ENCODE measurements at places on chromosomes 12 and 14.

DNA sequence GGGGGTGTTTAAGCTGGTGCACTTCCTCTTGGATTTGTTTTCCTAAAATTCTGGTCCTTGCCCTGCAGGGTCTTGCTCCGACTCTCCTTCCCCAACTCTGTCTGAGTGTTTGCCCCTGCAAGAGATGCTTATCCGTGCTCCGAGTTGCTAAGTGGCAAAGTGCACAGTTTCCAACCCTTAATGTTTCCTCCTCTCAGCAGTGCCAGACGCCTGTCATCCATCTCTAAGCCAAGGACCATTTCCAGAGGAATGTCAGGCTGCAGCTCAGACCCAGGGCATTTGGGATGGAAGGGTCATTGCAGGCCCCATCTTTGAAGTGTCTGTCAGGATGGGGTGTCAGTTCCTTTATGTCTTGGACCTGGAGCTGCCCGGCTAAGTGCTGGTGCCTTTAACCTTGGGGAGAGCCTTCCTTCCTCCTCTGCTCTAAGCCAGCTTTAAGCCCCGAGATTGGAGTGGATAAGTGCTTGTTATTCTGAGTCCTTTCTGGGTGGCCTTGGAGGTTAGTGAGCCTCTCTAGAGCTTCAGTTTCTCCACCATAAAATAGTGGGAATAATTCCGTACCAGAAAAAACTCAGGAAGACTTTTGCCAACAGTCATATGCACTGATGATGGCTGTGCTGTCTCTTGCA lies 15.0 kb downstream of the WNT5B start:
- DNase-seq = no peak

GRCh38 chr12:8065991-8066594 lies at the start of gene C3AR1:
C3AR1 (minus strand) TSS chr12:8066359; CDS start chr12:8060185, 6,174 bp downstream.
- peak; percentile 57 for DNase-seq

- DNase-seq = no peak
Observed at GRCh38 chr12:34397591-34398365, 375.5 kb downstream of the ALG10 start.

- no peak for DNase-seq
Observed at GRCh38 chr12:11067514-11067913, 5.4 kb upstream of the TAS2R46 start.

DNA sequence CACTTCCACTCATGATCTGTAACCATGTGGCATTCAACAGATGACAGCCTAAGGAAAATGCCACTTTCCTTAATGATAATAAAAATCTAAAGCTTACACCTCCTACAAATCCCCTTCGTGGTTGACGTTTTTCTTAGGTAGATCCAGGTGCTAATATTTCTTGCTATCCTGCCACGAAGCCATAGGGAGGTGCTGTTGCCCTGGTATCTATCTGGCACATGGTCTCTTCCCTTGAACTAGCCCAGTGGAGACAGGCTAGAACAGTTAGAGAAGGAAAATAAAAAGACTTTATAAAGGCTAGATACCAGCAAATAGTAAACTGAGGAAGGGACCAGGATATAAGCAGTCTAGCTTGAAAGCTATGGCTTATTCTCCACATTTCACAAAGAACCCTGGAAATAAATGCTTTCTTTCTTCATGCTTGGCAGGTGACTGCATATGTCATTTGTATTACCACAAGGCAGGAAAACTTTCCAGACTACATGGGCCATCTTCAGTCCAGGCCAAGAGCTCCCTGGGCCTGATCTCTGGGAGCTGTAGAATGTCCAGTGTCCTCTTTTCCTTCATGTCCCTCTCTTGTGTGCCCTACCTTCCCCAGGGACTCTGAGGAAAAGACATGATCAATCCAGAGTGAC lies 15.3 kb downstream of the SPIC start:
- no peak for DNase-seq

GRCh38 chr14:59630288-59630963 lies 53.8 kb upstream of the CCDC175 start:
- DNase-seq = no peak

- no peak for DNase-seq
Observed at GRCh38 chr14:36751920-36752319, 90.3 kb downstream of the PAX9 start.

GRCh38 chr14:93895023-93895604 lies 32.0 kb upstream of the FAM181A start:
- no peak for DNase-seq

- DNase-seq = no peak
Observed at GRCh38 chr12:103518899-103519298, 23.1 kb upstream of the C12orf42 start.

GRCh38 chr14:89954070-89955021 lies at the start of gene EFCAB11:
EFCAB11 (minus strand) TSS chr14:89954730; CDS start chr14:89954660, 70 bp downstream.
- peak; percentile 97 for DNase-seq

DNA sequence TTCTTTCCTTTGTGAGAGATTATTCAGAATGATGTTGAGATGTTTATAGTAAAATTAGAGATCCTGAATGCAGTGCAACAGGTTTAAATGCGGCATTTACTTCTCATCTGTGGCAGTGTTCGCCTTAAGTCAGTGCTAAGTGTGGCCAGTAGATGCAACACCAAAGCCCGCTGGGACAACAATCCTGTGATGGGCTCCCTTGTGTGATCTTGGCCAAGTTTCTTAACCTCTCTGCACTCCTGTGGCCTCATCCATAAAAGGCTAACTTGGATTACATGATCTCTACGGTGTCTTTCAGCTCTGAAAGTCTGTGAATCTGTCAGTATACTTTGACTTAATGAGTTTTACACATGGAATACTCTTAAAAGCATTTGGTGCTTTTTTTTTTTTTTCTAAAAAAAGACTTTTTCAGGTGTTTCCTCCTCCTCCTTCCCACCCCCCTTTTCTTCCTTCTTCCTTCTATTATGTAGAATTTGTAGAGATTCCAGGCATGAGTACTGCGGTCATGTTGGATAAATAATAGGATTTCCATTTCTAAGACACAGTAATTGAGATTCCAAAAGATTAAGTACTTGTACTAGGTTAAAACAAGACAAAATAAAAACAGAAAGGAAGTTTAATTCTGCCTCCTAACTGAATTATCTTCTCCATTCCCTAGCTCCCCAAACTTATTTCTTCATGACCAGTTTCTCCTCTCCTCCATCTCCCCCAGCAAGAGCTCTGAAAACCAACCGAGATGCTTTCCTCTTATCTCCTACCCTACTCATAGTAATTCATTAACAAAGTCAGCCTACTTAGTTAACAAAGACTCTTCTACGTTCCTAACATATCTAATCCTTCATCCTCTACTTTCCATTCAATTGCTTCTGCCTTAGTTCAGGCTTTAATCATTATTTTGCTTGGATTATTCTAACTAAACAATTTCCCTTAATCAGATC lies 42.2 kb upstream of the NAV3 start:
- DNase-seq = no peak

DNA sequence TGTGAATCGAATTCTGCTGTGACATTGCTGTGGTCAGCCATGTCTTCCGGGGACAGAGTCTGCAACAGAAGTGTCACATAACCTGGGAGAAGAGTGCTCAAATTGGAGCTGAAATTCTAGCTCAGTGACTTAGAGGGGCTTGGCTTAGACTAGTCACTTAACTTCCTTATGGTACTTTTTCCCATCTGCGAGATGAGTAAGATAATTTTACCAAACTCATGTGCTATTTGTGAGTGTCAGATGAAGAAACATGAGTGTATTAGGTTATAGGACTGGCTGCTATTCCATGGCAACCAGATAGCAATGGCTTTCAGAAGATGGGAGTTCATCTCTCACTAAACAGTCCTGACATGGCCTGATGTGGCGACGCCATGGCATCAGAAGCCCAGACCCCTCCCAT lies 104.1 kb downstream of the CHST11 start:
- no peak for DNase-seq

- no peak for DNase-seq
Observed at GRCh38 chr12:122265886-122266229, 436 bp downstream of the VPS33A start.

GRCh38 chr14:60621386-60621785 lies 27.9 kb downstream of the SIX1 start:
- no peak for DNase-seq

- no peak for DNase-seq
Observed at GRCh38 chr12:29614694-29615325, 117.3 kb upstream of the OVCH1 start.

DNA sequence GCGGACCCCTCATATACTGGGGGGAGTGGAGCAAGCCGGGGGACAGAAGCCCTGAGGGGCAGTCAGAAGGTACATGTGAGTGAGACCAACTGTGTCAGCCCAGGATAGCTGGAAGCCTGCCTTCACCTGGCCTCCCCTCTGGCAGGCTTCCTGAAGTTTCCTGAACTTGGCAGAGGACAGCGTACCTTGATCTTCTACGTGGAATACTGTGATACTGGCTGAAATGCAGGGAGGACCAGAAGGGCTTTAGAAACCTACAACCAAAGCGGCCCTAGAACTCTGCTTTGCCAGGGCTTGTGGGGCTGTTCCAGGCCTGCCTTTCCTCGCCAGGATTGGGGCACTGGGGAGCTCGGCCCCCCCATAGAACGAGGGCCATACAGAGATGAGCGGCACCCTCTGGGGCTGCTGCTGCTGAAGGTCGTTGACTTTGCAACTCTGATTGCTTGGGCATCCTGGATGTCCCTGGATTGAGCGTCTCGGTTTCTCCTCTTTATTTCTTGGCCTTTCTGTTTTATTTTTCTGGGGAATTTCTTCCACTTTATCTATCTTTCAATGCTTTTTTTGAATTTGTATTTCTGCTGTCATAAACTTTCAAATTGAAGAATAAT lies 66.5 kb downstream of the SLC25A47 start:
- no peak for DNase-seq

DNA sequence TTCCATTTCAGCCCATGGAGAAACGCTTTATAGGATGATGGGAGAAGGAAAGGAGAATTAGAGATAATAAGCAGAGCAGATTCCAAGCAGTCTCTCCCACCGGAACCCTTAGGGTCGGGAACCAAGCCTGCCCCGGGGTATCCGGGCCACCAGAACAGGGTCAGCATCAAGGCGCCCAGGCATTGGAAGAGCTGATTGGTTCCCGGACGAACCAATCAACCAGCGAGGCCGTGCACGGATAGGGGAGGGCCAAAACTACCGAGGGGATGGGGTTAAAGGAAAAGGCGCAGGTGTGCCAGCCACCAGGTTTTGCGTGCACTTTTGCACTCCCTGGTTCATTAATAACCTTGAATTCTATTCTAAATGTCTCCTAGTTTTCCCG lies 1.7 kb downstream of the PPM1H start:
- DNase-seq = no peak

- DNase-seq = no peak
Observed at GRCh38 chr12:94309373-94309772, 150.3 kb downstream of the CEP83 start.

GRCh38 chr12:33588725-33589405 lies 149.2 kb upstream of the SYT10 start:
- no peak for DNase-seq

DNA sequence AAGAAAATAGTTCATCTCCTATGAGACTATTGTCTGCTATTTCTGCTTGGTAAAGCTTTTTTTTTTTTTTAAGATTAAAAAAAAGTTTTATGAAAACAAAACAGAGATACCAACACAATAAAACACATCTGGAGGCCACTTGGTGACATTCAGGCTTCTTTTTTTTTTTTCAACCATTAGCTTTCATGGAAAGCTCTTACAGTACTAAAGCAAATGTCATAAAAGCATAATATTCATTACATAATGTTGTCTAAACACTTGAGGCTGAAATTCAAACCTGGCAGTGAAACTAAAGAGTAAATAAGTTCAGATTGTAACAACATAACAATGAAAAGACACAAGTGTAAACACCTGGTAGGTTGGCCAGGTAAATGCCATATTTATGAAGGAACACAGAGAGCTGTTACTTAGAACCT lies 14.7 kb downstream of the PRICKLE1 start:
- DNase-seq = no peak

- DNase-seq = no peak
Observed at GRCh38 chr14:100692256-100692655, 34.4 kb upstream of the DLK1 start.

GRCh38 chr14:58108717-58109116 lies 43.3 kb downstream of the ARMH4 start:
- no peak for DNase-seq

DNA sequence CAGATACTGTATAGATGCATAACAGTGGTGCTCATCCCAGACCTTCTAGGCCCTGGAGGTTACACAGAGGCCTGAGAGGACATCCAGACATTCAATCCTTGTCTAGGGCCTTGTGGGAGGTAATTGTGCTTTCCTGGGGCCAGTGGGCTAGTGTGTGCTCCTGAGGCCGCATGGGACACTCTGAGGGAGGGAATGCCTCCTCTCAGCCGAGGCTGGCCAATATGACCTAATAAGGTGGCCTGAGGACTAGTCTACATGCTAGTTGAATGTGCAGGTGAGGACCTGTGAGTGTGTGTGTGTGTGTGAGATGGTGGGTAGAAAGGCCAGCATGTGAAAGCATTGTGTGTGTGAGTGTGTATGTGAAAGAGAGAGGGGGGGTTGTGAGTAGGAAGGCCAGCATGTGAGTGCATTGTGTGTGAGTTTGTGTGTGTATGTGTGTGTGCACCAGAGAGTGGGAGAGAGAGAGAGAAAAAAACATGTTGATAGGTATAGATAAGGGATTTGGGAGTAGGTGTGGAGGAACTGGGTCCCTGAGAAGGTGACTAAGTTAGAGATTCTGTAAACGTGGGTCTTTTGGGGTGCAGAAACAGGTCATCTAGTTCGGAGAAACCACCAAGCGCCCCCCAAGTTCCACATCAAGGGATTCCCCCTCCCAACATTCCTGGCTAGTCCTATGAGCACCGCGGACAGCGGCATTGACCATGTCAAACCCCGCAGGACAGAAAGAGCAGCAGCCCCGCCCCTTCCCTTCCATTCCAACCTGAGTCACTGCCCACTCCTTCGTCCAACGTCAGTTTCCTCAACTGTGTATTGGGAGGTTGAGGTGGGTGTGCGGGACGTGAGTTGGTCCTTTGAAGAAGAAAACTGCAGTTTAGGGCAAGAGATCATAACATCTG lies 9.7 kb upstream of the KRT81 start:
- DNase-seq = no peak

- no peak for DNase-seq
Observed at GRCh38 chr12:29505122-29505521, 7.6 kb upstream of the OVCH1 start.

DNA sequence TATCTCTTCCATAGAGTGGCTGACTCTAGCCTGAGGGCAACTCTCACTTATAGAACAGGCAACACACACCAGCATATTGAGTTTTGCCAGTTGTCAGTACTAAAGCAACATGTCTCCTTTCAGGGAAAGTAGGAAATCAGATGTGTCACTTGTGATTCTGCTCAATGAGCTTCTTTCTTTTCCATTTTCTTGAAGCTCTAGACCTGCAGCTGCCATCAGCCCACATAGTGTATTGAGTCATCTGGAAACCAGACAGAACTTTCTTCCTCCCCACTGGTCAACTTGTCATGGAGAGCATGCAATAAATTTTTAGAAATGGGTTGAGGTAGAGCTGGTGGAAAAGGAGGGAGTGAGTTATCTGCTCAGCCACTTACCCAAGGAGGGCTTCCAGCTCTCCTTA lies 209.0 kb upstream of the PLEKHG7 start:
- DNase-seq = no peak

DNA sequence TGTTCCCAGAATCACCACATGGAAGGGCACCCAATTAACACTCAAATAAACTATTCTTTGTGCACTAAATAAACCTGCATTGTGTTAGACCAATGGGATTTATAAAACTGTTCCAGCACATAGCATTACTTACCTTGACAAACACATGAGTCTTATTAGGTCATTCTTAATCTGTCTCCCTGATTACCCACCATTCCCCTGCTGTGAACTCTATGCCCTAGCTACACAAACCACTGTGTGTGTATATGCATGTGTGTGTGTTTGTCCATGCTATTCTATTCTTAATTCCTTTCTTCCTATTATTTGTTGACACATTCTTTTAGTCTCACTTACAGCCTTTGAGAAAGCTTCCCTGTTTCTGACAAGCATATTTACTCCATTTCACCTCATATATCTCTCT lies 303.6 kb upstream of the GARIN6 start:
- DNase-seq = no peak

Measured in CD4-positive, alpha-beta T cell treated with Interferon alpha-2 for 1 hour (primary cell).